SW480 (cell line): ENCODE measurements at places on chromosomes 2 and 18.
A peak's percentile ranks its signal among the peaks of the same experiment; 100 is the strongest.

DNA sequence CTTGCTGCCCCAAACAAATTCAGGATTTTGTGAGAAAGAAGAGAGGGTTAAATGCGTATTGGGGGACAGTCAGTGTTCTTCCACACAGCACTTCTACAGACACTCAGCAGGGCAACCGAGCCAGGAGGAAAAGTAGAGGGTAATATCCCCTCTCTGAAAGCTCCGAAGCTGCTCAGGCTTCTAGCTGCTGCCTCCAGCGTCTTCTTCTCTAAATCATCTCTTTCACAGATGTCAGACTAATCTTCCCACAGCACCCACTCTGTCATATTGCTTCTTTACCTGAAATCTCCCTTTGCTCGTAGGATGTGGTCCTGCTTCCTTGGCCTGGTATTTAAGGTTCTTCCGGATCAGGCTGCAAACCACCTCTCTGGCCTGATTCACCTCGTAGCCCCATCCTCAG, 117.6 kb upstream of the HAAO start:
- no peak for DNase-seq

GRCh38 chr2:56801770-56802169, 618.0 kb downstream of the CCDC85A start:
- DNase-seq, result no peak

DNA sequence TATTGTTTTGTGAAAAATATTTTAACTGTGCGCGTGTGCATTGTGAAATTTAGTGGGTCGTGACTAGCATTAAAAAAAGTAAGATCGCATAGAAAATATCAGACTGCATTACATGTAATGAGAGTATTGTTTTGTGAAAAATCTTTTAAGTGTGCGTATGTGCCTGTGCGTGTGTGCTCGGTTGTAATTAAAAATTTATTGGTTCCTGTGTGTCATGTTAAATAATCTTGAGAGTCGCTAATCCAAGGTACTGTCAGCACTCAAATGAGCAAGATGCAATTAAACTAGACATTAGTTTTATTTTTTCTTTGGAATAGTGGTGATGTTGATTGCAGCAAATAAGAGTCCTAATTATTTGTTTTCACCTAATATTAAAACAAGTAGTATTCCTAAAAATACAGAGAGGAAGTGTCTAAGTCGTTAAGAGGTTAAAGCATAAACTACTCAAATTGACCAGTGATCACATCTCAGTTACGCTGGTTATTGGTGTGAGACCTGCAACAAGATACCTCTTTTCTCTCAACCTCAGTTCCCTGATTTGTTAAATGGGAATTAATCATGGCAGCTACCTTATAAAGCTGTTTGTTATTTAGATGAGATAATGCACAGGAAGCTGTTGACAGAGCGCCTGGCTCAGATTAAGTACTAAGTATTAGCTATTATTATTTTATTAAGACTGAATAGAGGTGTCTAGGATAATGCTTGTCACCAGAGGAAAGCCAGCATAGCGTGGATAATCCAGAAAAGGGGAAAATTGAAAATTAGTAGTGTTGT, 1.9 kb downstream of the ZDBF2 start:
- no peak for DNase-seq

DNA sequence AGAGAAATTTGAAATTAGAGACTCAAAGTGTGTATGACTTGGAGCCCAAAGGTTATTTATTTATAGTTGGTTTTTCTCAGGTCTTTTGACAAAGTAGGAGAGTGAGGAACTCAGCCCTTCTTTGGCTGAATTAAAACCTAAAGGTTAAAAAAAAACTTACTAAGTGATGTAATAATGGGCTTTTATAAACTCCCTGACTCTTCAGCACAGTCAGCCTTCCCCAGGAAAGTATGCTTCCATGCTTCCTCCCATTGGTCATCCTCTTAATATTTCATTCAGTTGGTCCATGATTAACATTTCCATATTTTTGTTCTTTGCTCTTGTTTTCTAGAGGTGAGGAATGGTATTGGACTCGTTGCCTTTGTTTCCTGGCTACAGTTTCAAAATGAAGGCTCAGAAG, 7.2 kb downstream of the ARPC2 start:
- no peak for DNase-seq

DNA sequence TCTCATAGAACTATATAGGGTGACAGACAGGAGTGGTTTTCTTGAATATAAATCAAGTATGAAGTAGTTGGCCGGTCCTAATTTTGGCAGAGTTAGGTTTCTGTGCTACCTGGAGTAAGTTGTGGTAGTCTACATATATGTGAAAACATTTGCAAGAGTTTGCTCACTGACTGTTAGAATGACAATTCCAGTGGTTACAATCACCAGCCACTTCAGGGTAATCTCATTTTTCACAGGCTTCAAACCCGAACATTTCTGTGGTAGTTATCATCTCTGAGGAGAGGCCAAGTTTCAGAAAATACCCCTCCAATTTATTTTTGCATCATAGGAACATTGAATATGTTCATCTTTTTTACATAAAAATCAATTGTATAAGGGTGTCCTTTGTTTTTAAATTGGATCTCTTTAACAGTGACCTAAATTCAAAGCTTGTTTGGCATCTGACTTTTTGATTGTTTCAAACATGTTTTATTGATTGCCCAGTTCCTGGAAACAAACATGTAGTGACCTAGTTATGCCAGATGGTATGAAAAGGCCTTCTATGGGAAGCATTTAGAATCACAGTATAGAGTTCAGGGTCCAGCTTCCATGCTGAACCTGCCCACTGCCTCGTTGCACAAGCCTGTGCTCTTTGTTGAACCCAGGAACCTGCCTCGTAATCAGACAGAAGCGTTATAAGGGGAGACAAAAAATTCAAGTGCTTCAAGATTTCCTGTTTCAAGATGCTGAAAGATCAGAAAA, 250.6 kb downstream of the LTBP1 start:
- DNase-seq, result no peak

DNA sequence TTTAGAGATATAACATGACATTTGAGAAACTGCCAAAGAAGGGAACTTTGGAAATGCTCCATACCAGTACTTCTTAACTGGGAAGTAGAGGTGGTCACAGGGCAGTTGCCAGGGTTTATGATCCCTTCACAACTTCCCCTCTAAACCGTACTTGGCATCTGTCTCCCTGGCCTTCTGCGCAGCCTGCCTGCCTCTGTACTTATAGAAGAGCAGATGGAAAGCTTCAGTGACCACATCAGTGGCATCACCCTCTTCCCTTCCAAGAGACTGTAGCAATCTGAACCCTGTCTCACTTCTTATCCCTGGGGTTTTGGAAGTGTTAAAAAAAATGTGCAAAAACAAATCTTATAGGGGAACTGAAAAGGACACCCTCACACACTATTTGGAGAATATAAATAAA, 64.1 kb downstream of the EIF2AK3 start:
- DNase-seq, result no peak

GRCh38 chr2:182259629-182260150, 167.1 kb downstream of the PDE1A start:
- DNase-seq, result no peak

DNA sequence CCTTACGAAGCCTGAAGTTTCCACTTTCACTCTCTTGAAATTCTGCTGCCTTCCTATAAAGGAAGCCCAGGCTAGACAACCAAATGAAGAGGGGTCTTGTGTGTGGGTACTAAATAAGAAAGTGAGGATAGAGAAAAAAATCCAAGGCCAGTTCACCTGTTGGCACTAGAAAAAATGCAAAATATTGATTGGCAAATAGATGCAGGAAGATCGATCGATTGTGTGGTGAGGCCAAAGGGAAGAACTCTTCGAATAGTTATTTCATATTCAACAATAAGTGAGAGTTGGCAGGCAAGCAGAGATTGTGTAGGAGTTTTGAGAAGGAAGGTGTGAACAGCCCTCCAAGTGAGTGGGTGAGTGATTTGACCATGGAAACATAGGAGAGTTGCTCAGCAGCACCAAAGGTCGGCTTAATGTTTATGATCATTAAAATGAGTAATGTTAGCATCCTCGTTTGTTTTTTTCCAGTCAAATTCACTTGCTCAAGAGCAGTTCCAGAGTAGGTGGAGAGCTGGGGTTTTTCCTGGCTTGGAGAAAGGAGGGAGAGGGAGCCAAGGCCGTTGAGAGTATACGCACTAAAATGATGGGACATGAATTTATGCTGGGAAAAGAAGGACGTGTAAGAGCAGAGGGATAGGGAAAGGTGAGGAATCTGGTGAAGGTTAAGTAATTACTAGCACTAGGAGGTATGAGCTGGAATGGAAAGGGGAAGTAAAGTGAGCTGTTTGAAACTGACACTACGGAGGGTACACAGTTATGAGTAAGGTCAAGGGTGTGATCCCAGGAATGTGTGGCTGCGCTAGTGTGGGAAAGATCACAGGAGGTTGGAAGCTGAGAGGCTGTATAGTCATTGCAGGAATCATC, 1.1 kb upstream of the NAPG start:
- DNase-seq, result peak; percentile 99

DNA sequence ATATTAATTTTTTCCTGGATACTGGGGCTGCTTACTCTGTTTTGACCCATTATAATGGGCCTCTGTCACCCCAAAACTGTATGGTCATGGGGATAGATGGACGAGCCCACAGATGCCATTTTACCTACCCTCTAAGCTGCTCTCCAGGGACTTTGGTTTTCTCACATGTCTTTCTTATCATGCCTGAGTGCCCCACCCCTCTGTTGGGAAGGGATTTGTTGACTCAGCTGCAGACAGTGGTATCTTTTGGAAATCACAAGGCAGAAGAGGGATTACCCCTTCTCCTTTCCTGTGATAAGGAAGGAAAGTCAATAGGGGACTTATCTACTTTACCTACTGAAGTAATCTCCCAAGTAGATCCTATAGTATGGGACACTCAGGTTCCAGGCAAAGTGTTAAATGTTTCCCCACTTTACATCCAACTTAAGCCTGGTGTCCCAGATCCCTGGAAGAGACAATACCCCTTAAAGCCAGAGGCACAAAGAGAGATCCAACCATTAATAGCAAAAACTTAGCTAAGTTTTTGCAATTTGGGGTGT, 182.7 kb downstream of the RNF152 start:
- no peak for DNase-seq

GRCh38 chr18:50161597-50162205, 33.2 kb downstream of the MYO5B start:
- DNase-seq, result no peak

DNA sequence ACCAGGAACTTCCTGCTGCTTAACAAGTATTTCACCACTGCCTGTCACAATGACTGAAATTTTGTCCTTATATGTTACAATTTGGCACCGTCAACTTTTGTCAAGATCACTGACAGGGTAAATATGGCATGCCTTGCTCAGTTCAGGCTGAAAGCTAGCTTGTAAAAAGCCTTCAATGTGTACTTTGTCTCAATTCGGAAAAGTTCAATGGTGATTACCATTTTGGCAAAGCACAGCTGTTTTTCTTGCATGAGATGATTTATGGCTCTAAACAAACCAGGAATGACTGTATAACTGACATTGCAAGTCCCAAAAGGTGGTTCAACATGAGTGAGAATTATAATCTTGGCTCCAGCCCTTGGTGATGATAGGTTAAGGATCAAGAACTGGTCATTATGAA, 1255.2 kb downstream of the CNTNAP5 start:
- no peak for DNase-seq

GRCh38 chr2:29522951-29523669, 398.3 kb downstream of the ALK start:
- DNase-seq, result peak; percentile 26

DNA sequence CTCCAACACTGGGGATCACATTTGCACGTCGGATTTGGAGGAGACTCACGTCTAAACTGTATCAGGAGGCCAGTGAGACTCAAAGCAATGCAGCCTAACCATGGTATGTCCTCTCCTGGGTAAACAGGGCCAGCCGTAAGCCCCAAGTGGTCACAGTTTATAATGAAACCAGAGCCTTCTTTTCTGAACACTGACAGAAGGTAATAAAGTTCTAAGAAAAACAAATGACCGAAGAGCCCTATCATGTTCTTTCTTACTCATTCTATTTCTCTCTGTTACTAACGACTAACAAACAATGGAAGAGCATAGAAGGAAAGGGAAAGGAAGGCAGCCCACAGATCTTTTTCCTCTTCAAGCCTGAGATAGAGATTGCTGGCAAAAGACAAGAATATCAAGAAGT, 796.8 kb upstream of the SOX11 start:
- no peak for DNase-seq

GRCh38 chr18:79544386-79544963, 135.1 kb upstream of the CTDP1 start:
- DNase-seq, result no peak

GRCh38 chr2:15511686-15512085, 49.4 kb downstream of the NBAS start:
- no peak for DNase-seq

GRCh38 chr2:118508282-118508681, 339.2 kb downstream of the EN1 start:
- DNase-seq, result no peak

GRCh38 chr2:73070643-73071359, 711 bp downstream of the SFXN5 start:
- DNase-seq, result peak; percentile 11

DNA sequence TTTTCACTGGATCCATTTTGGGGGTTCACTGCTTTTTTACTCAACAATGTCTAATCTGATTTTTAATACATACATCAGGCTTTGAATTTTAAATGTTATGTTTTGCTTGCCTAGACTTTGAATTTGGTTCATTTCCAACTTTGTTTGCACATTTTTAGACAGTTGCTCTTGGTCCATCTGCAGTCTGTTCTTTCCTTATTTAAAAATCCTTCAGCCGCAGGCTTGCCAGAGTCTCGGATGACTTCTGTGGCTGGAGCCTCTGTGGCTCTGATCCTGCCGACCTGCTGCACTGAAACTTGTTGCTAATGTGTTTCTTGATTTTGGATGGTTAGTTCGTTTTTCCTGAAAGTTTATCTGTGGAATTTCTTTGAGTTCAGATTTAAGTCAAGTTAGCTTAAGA, 172.0 kb upstream of the ALKAL2 start:
- no peak for DNase-seq

DNA sequence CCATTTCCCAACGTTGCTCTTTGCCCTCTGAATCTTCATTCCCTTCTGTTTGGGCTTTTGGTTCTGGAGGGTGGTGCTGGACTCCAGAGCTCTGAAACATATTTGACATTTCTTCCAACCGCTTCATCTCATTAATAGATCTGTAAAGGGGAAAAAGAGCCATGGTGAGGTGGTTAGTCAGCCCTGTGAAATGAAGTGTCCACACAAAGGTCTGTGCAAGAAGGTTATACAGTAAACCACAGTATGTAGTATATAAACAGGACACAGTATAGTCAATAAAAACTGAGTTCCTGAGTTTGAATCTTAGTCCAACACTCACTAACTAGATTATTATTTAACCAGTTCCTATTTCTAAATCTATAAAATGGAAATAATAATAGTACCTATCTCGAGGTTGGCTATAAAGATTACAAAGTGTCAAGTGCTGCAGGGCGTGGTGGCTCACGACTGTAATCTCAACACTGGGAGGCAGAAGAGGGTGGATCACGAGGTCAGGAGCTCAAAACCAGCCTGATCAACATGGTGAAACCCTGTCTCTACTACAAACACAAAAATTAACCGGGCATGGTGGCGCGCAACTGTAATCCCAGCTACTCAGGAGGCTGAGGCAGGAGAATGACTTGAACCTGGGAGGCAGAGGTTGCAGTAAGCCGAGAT, 13.1 kb downstream of the STARD7 start:
- DNase-seq, result no peak
